ENCODE measurements at places on chromosomes 12 and 14.

- DNase-seq: no peak
Measured at GRCh38 chr12:49054524-49054923, 6.1 kb downstream of the KMT2D start.

DNA sequence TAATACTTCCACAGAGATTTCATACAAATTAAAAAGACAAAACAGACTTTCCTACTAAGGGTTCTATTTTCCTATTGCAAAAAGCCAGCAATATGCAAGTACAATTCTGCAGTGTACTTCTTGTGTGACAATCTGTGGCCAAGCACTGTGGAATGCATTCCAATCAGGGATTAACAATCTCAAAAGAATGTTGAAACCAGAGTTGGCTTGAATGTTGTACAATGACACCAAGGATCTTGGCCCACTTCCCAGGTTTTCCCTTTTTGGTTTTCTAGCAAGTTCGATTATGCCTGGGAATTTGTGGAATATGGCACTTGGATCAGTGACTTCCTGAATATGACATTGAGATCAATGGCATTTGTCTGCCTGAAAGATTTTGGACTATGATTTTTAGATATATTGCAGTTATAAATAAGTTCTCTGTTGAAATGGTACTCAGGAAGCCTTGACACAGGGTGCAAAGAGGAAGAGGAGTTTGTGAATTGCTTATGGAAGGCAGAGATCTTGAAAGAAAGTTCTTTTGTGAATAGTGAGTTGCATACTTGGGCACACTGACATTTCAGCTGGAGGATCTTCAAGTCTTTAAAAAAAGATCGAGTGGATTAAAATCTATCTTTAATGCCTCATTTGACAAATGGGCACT lies 81.4 kb upstream of the FERMT2 start:
- no peak for DNase-seq

DNA sequence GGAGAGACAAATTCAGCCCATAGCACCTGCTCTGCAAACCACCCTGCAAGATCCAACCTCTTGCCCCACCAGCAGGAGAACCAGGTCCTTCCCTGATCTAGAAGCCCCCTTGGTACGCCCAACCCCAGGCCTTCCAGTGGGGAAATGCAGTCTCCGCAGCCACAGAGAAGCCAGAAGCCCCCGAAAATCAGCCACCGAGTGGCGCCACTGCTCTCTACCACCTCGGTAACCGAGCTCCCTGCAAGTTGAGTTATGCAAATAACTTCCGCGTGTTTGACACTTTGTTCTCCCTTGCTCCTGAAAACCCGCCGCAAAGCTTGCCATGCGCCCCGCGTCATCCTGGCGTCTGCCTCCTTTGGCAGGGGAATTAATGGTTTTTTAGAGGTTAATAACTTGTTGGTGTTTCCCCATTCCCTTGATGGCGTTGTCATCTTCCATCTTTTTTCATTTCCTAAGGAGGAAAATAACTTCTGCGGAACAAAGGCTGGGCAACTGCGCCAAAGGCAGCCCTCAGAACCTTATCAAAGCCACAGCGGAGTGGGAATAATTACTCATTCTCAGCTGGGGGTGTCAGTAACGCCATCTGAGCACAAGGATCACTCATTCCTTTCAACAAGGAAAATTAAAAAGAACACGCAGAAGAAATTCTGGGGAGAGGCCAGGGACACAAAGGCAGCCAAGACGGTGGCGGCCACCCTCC lies 60.4 kb downstream of the FZD10 start:
- DNase-seq: no peak

- DNase-seq: no peak
Measured at GRCh38 chr14:101103321-101103901, 199.9 kb upstream of the RTL1 start.

GRCh38 chr12:78338054-78338785 lies 507.5 kb downstream of the NAV3 start:
- DNase-seq: no peak
